ENCODE measurements at places on chromosomes 4 and X. TPM values are rescaled to one million over a fixed set of nuclear protein-coding genes. Genes with fewer than 3 reads are reported as not detected.

DNA sequence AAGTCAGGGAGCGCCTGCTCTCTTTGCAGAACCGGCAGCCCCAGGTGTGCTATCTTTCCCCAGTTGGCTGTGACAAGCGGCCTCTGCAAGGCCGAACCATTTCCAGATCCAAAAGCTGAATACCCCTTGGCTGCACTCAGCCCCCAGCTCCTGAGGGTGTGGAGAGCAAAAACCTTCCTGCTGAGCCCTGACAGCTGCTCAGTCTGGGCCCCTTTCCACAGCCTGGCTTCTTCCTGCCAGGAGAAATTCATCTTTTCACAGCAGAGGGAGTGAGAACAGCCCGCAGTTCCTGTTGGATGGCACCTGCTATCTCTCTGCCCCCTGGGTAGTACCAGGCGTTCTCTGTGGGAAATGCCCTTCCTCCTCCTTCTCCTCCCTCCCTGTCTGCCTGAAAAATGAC is 78.4 kb downstream of the DRD5 start:
- DNase-seq = no peak

DNA sequence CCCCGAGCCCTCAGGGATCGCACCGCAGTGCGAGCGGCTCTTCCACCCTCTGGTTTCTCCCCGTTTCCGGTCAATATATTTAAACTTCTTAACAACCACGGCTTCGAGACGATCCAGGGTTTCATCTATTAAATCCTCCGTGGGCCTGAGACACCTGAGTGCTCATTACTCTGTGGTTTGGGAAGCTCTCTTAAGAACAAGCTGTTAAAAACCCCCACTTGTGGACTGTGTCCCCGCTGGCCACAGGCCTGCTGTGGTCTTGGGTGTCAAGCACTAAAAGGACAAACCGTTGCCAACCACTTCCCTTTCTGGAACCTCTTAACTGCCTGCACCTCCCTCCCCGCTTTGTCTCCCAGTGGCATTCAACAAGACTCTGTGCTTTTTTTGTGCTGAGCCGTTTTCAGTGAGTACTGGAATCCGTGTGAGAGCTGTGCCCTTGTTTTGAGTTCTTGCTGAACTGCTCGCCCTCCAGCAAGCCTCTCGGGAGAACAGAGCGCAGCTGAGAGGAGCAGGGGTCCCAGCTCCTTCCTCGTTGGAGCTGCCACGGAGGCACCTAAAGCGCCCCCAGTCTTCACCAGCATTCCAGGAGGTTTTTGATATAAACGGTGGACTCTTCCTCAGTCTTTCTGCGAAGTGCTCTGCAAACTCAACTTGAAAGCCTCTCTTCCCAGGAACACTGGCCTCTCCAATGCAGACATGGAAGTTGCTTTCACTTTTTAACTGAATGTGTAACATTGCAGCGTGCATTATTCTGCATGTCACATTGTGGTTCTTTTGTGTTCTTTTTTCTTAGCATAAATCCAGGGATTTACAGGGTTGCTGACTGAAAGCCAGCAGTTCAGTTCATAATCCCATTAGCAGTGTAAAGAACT is 691 bp upstream of the IGFBP7 start:
- peak; percentile 68 for DNase-seq

- DNase-seq = no peak
Measured at GRCh38 chrX:30313322-30313721, 4.1 kb upstream of the NR0B1 start.

MGAT4D gene
- not detected for total RNA-seq

DNA sequence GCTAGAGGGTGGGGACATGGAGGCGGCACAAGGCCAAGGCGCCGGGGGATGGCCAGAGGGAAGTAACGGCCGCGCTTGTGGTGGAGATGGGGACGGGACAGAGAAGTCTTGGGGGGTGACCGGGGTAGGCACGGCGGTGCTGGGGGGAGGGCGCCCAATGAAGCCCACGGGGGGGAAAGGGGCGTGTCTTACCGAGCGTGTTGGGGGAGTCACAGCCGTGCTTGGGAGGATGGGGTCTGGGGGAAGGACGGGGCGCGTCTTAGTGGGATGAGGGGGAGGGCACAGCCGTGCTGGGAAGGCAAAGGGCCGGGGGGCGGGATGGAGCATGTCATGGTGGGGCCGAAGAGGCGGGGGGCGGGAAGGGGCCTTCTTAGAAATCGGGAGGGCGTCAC is 952 bp downstream of the ARSD start:
- peak; percentile 44 for DNase-seq

ADH6 gene
- not detected for total RNA-seq
